ENCODE measurements at places on chromosomes 11 and 22. TPM values are rescaled to one million over a fixed set of nuclear protein-coding genes. Genes with fewer than 3 reads are reported as not detected.

DNA sequence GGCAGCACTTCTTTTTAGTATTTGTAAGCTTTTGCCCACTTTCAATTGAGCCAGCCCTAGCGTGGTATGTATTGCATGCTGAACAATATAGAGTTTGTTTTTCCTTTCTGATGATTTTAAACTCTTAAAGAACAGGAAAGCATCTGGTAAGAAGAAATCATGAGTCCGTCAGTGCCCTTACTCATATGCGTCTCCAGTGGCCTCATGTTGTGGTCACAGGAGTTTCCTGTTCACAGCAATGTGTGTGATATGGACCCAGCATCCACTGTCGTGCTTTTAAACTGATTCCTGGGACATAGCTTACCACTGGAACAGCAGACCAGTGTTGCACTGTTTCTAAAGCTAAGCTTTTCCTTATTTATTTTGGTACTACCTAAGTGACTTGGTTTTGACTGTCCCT is 40.1 kb downstream of the BID start:
- peak; percentile 45 for DNase-seq

GRCh38 chr11:12154871-12155668 is 44.7 kb downstream of the MICAL2 start:
- no peak for DNase-seq

GRCh38 chr11:1557904-1558774 is 13.9 kb downstream of the DUSP8 start:
- DNase-seq, result peak; percentile 80

DNA sequence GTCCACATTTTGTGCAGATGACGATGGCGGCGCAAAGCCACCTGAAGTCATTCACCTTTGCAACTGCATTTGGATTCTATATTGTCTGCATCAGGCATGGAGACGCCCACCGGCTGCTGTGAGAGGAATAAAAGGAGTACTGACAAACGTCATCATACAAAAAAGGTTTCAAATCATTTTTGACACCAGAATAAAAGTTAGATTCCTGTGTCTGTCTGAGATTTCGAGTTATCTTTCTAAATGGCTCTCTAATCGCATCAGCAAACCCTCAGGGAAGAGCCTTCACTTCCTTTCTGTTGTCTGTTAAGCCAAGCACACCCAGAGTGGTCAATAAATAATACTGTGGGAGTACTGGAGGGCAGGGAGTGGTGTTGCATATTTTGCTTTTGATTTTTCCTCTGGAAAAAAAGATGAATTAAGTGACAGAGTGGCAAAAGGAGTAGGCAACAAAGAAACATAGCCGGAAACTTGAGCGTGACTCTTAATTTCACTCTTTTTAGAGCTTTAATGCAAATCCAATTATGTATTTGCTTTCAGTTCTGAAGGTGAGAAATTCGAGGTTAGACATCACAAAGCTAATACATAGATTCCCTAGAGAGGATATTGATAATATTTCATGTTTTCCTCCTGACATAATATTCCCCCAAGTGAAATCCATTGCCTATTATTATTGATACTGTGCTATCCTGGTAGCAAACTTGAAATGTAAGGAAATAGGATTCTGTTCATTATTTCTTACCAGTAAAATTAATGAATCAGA is 150.8 kb upstream of the MTMR2 start:
- no peak for DNase-seq

DNA sequence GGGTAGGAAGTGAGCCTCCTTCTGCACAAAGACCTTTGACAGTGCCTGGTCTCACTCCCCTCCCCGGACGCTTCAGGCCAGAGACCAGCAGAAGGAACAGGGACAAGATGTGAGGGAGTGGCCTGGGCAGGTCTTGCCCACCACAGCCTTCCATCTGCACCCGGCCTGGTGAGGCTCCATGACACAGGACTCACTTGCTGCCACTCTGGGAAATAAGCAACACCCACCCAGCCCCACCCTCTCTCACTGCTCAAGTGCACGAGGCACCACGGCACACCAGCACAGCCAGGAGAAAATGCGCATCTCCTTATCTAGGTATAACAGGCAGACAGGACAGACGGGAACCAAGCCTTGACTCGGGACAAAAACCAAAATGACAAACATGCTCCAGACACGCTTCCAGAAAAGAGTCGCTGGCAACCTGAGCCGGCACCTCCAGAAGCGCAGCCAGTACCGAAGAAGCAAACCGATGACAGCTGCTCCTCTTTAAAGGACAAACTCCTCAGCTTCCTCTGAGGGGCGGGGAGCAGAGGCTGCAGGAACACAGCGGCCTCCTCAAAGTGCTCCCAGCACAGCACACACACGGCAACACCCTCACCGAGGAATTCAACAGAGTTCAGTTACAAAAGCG is 41.7 kb downstream of the BRD1 start:
- no peak for DNase-seq

Gene LRP5
- 13.8 TPM for total RNA-seq
